Stimulated activated CD4-positive, alpha-beta T cell treated with anti-CD3 and anti-CD28 coated beads, Interleukin-1b, Interleukin-23, amount 100 ng/mL, for 4 hours (primary cell): ENCODE measurements at places on chromosomes 4 and X.

- DNase-seq = no peak
Observed at GRCh38 chr4:4437798-4438470, 51.0 kb downstream of the NSG1 start.

DNA sequence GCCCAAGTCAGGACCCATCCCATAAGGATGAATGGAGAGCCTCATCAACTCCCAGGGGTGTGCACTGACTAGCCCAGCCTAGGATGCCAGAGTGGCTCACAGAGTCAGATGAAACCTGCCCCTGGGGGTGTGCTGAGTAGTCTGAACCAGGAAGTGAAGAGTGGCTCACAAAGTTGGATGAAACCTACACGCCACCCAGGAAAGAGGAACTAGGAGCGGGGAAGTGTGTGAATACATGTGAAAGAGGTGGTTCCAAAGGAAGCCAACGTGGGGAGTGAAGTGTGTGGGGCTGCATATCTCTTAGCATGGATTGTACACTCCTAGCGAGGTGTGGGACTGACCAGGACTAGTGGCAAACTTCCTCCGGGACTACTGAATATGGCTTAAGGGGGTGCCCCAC is 902.1 kb upstream of the NDST4 start:
- DNase-seq = no peak

DNA sequence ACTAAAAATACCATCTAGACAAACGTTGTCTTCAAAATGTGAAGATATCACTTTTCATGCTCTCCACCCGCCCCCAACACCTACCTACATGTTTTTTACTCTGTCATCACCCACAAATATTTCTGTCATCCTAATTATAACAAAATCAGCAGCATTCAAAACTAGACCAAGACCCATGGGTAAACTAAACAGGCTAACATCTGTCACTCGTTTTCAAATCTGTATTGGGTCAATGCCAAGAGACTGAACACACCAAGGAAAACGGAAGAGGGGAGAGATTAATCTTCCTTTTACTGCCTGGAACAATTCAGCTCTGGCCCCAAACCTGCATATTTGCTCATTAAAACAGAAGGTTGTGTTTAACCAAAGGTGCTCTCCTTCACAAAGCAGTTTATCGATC is 17.5 kb downstream of the FAM184B start:
- DNase-seq = no peak

GRCh38 chrX:2450681-2451080 is 50.1 kb downstream of the DHRSX start:
- no peak for DNase-seq

GRCh38 chr4:167114416-167114971 is 119.8 kb downstream of the SPOCK3 start:
- DNase-seq = no peak

DNA sequence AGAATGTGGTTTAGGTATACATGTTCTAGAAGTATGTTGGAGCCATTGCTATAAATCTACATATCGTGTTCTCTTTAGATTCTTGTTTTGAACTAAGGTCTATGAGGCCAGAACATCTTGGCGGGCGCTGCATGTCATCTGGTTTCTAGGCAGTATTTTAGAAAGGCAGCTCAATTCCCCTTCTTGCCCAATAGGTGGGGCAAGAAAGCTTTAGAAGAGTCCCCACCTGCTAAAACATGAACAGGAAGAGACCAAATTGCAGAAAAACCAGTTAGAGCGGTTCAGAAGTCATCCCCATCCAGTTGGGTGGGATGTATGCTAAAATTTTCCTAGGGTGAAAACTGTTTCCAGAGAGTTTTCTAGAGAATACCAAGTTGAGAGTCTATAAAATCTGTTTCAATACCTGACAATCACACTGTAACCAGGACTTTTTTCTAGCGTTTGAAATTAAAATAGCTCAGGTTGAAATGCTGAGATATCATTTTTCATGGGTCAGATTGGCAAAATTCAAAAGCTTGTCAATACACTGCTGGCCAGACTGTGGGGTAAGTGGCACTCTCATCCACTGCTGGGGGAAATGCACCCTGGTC is 17.5 kb upstream of the SH3KBP1 start:
- no peak for DNase-seq

DNA sequence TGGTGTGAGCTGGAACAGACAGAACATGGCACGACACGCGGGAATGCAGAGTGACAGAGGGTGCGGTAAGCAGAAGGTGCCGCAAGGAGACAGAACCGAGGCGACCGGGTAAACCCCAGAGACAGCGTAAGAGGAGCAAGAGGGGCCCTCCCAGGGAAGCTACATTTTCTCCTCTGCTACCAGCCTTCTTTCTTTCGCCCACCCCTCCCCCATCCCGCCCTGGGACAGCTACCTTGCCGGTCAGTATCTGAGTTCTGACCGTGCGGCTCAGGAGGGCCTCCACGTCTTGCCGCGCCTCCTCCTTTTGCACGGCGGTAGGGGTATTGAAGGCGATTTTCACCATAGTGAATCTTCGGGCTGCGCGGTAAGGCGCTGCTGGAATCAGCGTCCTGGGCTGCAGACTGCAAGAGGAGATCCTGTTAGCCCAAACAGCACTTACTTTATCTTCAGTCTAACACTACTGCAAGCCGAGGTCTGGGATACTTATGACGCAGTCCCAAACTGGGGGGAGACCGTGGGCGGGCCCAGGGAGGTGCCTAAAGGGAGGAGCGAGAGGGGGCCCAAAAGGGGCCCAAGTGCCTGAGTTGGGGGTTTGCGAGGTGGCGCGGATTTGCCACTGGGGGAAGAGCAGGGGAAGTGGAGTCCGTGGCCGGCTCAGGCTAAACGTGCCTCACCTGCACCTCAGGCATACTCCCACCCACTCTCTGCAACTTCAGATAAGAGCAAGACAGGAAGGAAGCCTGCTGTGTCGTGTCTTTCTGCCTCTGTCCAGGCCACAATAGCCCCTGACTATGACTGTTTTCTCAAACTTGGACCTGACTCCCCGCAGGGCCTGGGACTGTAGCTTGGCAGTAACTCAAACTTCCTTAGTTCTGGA is at the start of gene ITM2A:
TSS of gene ITM2A (minus strand) at position 462 of the 877 bp plus-strand sequence. CDS start at position 343, 119 bp downstream.
- peak; percentile 29 for DNase-seq

GRCh38 chrX:72478853-72479252 is 93.8 kb downstream of the HDAC8 start:
- DNase-seq = no peak

DNA sequence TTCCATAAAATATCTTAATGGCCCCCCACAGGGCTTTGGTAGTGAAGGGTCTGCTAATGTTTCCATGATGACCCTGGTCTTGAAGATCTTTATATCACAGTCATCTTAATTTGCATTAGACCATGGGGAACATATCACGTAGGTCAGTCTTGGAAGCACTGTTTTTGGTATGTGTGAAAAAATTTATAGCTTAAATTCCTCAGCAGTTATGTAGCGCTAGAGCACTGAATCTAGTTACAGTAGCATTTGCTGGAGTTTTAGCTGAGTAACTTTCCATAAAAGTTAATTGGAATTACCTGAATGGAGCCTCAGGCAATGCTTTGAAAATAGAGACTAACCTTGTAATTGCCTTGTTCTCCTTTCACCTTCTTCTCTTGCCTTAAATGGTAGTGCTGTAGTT is 648.8 kb downstream of the IQCM start:
- DNase-seq = no peak

GRCh38 chr4:141642711-141643110 is 6.3 kb downstream of the IL15 start:
- DNase-seq = no peak

- no peak for DNase-seq
Observed at GRCh38 chrX:1202251-1202650, 10.2 kb downstream of the CRLF2 start.

DNA sequence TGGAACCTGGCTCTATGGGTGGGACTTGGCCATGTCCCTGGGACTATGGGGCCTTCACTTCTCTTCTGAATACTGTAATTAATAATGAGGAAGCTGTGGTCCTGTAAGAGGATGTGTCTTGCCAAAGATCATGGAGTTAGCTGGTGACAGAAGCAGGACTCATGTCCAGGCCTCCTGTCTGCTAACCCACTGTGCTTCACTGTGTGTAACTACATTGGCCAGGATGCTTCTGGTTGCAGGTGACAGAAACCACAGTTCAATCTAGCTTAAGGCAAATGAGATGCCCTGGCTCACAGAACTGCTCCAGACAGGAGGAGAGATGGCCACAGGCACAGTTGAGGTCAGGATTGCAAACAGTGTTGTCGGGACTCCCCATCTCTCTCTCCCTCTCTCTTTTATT is 3.1 kb downstream of the MTMR1 start:
- DNase-seq = no peak

DNA sequence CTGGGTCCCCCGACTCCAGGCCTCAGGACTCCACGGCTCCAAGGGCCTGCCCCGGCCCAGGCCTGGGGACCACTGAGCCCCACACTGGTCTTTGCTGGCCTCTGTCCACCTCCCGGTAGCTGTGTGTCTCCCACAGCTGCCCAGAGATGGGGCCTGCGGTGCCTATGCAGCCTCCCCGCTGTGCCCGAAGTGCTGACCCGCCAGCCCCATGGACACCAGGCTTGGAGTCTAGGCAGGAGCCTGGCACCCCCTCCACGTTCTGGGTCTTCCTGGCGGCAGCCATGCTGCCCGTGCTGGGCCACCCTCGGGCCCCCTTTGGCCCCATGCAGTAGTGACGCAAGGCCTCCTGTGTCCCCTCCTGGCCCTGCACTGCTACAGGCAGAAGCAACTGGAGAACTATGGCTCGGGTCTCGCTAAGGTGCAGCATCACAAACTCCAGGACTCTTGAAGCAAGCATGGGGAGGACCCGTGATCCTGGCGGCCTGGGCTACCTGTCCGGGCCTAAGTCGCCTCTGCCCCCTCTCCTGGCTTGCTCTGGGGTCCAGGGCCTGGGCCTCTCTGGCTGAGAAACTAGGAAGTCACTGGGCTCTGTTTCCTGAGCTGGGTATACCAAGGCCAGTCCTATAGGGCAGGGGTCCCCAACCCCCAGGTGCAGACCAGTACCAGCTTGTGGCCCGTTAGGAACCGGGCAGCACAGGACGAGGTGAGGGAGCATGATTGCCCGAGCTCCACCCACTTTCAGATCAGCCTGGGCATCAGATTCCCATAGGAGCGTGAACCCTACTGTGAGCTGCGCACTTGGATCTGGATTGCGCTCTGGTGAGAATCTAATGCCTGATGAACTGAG is 917 bp downstream of the MYL5 start:
- DNase-seq = no peak

GRCh38 chr4:61541459-61541858 is 341.3 kb downstream of the ADGRL3 start:
- no peak for DNase-seq
